CD8-positive, alpha-beta T cell (primary cell): ENCODE measurements at places on chromosomes 4 and X.

DNA sequence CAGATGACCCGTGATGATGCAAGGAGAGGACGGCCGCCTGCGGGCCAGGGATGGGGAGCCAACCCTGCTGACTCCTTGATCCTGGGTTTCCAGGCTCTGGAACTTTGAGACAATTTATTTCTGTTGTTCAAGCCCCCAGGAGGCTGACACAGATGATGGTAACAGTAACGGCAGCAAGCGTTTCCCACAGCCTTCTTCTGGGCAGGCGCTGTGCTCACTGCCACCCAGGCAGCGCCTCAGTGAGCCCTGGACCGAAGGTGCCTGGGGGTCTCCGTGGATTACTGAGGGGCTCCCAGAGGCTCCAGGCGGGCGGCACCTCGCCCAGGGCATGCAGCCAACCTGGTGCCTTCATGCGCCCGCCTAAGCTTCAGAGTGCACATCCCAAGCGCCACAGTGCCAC is 103.9 kb upstream of the AFAP1 start:
- DNase-seq, result no peak

DNA sequence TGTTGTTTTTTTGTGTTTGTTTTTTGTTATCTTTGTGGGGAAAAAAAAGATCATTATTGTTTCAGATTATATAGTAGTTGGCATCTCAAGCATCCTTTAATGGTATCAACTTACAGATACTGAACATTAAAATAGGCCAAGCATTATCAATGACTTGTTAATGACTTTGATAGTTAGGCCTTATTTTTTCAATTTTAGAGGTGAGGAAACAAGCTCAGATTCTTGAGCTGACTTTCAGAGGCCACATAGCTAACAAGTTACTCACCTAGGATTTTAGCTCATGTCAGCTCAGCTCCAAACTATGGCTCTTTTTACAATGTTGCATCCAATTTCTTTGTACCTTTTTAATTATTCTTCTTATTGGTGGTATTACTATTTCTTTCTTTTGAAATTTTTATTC is 471 bp upstream of the PLAC8 start:
- DNase-seq, result no peak

GRCh38 chr4:76947369-76947768 is 2.2 kb upstream of the SEPTIN11 start:
- DNase-seq, result no peak

DNA sequence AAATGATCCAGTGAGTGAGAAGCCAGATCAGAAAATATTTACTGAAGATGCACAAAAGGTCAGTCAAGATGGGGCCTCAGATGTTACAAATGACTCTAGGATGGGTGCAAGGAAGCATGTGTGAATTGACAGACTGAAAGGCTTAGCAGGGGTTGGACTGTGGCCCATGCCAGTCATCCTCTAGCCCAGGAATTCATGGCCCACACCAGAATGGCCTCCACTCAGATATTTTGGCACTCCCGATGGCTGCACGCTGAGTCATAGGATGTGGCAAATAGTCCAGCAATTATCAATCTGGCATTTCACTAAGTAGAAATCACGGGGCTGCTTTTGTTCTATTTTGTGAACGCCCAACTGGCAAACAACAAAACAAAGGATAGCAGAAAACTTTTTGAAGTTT is 406.5 kb downstream of the IQCM start:
- no peak for DNase-seq

DNA sequence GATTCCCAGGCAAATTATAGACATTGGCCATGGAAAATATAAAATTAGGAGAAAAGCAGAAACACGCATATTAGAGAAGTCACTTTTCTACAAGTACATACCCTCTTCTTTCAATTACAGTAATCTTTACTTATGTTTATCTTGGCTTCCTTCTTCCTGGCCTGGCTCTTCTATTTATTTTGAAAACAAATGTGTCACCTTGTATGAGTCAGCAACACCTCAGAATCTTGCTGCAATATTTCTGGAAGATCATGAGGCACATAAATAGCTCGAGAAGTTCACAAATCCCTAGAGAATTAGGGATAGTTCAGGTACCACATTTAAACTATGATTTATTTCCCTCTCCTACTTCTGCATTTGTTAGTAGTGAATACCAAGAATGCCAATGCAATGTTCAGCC is 124.6 kb downstream of the ANOS1 start:
- DNase-seq, result no peak

DNA sequence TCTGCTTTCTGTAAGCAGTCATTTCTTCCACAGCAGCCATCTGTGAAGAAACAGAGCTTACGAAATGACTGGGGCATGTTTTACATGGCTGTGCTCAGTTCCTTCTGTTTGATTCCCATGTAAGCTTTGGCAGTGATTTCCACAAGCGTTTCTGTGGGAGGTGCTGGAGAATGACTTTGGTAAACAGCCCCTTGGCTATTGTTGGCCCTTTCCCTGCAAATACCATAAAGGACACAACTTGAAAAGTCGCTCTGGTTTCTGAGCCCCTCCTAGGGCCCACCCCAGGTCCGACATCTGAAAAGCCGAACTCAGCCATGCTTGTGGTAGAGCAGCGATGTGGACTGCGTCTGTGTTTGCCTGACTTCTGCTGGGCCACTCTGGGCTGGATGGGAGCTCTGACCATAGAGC is 3.7 kb downstream of the LIMCH1 start:
- no peak for DNase-seq

- DNase-seq, result no peak
These were observed 50.8 kb upstream of the MBNL3 start for GRCh38 chrX:132539611-132540010.

- DNase-seq, result no peak
These were observed 567.3 kb upstream of the ACTRT1 start for GRCh38 chrX:128619490-128619889.

- DNase-seq, result peak; percentile 13
These were observed 71.5 kb downstream of the SLC16A2 start for GRCh38 chrX:74492720-74493201.

- no peak for DNase-seq
These were observed 30.9 kb upstream of the MYOZ2 start for GRCh38 chr4:119104644-119105273.

DNA sequence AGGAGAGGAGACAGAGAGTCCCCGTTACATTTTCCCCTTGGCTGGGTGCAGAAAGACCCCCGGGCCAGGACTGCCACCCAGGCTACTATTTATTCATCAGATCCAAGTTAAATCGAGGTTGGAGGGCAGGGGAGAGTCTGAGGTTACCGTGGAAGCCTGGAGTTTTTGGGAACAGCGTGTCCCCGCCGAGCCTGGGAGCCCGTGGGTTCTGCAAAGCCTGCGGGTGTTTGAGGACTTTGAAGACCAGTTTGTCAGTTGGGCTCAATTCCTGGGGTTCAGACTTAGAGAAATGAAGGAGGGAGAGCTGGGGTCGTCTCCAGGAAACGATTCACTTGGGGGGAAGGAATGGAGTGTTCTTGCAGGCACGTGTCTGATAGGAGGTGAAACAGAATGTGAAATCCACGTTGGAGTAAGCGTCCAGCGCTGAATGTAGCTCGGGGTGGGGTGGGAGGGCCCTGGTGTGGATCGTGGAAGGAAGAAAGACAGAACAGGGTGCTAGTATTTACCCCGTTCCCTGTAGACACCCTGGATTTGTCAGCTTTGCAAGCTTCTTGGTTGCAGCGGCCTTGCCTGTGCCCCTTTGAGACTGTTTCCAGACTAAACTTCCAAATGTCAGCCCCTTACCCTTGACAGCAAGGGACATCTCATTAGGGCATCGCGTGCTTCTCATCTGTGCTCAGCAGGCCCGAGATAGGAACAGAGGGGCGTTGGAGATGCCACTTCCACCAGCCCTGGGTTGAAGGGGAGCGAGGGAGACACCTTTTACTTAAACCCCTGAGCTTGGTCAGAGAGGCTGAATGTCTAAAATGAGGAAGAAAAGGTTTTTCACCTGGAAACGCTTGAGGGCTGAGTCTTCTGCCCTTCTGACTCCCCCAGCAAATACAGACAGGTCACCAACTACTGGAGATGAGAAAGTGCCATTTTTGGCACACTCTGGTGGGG is 2.7 kb downstream of the SHOX start:
- DNase-seq, result no peak

DNA sequence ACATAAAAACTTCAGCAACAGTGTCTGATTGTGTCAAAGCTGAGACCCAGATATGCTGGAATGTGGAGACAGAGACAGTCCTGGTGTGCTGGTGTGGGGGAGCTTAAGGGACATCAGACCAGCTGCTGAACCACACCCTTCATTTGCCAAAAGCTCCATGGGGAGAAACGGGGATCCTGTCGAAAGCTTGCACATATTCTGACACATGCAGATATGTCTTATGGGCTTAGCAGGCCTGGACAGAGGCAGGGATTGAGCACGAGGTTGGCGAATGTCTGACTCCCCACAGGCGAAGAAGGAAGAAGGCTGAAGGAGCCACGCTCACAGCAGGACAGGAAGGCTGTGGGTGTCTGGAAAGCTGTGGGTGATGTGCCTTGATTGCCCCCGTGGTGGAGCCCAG is 72.1 kb upstream of the ACSL1 start:
- no peak for DNase-seq

DNA sequence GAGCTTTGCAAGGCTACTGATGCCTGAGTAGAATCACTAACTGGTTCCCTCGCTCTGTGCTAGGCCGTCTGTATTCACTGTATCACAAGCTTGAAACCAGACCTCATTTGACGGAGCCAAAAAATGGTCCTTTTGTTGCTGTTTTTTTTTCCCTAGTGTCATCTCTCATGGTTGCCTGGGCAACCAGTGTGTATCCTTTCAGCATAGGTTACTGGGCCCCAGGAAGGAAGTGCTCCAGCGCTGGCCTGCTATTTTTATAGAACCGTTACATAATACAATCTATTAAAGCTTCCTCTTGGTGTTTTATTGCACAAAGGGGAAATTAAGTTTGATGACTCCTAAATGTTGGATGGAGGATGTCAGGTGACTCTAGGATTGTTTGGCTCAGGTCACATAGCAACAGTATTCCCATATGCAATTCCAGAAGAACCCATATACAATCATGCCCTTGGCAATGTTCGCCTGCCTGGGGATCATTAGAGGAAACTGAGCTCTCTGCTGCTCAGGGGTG is 220.4 kb downstream of the SPRY1 start:
- DNase-seq, result peak; percentile 49

DNA sequence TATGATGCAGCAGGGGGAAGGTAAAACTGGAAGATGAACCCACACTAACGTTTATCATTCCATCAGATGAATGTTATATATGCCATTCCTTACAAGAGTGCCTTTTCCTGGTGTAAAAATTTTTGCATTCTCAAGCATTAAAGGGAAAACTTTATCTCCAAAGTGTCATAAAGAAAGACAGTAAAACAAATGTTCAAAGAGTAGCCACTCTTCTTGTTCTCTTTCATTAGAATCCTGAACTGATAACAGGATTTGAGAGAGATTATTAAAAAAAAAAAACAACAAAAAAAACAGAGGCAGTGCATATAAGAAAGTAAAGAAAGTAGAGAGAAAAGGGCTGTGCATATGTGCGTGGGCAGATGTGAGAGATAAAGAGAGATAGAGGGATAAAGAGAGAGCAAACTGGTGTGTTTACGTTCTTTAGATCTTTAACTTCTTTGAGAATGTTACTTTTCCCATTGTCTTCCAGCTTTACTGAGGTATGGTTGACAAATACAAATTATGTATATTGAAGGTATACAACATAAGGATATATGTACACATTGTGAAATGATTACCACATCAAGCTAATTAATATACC is 275.4 kb downstream of the HS3ST1 start:
- no peak for DNase-seq

DNA sequence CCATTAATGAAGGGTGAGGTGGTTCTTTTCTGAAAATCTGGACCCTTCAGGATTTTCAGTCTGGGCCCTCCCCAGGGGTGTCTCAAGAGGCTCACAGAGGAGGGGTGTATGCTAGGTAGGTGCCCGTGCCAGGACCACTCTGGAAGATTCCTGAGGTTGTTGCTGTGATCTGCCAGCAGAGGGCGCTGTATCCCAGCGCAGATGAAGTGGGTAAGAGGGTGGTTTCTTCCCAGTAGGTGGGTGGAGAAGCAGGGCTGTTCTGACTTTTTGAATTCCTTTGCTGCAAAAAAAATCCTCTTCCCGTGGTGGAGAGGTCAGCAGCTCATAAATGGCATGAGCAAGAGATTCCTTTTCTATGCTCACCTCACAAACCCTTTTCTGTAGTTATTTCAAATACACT is 51.1 kb downstream of the SCML1 start:
- peak; percentile 60 for DNase-seq

GRCh38 chr4:159487284-159487747 is 384.4 kb downstream of the RAPGEF2 start:
- DNase-seq, result no peak

DNA sequence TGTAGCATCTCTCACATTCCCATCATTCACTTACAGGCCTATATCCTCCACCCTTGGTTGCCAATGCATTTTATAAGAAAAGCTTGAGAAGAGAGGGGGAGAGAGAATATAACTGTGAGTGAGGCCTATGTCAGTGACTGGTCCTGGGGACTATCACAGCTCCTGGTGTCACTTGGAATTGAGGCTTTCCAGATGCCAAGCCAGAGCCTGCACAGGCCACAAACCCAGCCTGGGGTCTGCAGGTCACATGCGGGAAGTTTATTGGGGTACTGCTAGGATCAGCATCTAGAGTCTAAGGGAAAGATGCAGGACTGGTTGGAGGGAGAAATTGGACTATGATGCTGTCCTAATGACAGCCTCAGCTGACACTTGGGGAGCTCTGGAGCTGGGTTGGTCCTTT is 47.6 kb downstream of the RTL5 start:
- no peak for DNase-seq

DNA sequence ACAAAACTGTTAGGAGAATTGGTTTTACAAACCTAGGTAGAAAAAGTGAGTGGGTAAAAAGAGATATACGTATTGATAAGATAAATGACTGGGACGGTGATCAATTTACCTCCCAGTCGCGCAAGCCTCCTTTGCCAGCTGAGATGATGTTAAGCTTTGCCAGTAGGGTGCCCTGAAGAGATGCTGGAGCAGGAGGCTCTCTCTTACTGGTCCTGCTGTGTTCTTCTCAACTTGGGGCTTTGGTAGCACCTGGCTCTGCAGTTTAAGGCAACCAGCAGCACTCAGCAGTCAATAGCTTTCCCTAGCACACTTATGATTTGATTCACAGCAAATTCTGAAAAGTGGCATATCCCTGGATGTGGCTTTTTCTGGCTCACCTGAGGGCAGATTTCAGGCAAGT is 1461.7 kb downstream of the ADGRL3 start:
- no peak for DNase-seq

DNA sequence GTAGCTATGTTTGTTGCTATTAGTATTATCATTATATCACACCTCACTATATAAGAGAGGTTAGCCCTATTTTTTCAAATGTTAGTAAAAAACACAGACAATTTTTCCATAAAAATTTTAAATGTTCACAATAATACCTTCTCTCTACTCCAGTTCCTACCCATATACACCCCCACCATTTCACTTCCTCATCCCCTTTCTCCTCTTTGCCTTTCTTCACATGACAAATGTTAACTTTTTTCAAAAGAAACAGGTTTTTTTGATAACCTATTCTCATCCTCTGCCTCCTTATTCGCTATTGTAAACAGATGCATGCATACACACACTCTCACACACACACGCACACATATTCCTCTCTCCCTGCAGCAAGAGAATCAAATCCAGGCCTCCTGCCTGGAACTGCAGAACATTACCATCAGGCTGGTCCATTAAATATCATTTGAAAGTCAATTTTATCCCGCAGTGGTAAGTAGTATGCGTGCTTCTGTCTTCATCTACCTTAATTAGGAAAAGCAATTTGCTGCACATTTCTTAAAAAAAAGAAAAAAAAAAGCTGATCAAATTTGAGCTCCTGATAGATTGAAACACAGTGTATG is 55.5 kb downstream of the MID1IP1 start:
- DNase-seq, result no peak

- DNase-seq, result no peak
These were observed at the start of gene ANK2 for GRCh38 chr4:113049421-113050370. Gene ANK2 (plus strand): TSS chr4:113049653. CDS start chr4:113049729, 76 bp downstream.
